ENCODE measurements at places on chromosomes 11 and 22.

DNA sequence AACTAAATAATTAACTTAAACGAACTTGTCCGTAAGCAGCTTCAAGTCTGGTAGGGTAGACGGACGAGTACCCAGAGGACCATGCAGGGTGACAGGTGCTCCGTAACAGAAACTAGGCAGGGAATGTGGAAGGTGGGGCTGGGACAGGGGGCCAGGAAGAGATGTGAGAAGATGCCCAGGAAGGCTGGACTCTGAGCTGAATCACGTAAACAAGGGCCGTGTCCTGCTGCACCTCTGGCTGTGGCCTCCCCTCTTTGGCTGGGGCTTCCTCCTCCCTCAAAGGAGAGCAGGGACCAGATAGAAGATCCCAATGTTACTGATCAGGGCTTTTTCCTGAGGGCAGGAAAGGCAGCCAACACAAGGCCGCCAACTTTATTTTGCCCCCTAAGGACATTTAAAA is 47.9 kb downstream of the PACSIN2 start:
- no peak for DNase-seq

GRCh38 chr11:94895971-94896370 is 77.4 kb downstream of the CWC15 start:
- peak; percentile 81 for DNase-seq

DNA sequence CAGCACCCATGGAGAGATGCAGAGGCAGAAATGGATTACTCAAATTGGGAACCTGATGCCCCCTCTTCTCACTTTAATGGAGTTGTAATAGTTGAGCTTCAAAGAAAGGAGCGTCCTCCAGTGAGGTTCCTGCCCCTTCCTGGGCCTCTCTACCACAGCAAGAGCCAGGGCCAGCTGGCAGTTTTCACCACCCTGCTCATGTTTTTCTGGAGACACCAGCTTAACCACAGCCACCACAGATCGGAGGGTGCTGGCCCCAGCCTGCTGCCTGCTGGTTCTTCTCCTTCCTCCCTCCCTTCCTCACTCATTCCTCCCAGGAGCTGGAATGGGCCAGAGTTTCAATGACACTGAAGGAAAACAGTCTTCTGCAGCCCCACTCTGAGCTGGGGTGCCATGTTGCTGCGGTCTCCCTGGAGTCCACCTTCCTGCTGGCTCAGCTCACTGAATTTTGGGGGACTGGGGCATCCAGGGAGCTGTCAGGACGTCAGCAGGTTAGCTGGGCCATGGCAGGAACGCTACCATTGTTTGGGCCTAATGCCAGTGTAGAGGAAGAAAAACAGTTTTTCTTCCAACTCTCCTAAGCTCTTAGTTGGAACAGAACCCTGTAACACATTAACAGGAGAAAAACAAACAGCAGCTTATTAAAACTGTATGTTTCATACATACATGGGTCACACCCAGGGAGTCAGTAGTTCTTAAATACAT is 57.7 kb downstream of the TRAF6 start:
- peak; percentile 65 for DNase-seq

DNA sequence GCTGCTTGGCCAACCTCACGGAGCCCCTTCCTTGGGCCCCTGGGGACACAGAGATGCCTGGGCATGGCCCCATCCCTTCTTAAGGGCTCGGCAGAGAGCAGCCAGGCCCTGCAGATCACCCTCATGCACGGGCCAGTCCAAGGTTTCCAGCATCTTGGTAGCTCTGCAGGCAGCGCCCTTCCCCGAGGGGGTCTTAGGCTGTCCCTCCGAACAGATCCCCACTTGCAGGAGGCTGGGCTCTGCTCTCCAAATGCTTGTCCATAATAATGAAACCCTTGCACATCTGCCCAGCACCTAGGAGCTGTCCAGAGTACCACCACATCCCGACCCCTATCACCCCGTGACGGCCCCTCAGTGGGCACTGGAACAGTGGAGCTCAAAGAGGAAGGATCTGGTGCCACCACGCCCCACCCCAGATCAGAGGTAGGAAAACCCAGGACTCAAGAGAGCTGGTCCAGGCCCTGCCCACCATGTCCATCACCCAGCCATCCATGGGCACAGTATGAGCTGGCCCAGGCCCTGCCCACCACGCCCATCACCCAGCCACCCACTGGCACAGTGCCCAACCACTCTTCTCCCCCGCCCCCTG is 92.5 kb upstream of the PRR5 start:
- DNase-seq, result no peak

GRCh38 chr11:3942160-3942955 is 86.9 kb downstream of the STIM1 start:
- no peak for DNase-seq

- DNase-seq, result no peak
These were observed 52.6 kb upstream of the LRRC32 start for GRCh38 chr11:76723142-76723541.

GRCh38 chr11:90250970-90251369 is 28.1 kb upstream of the CHORDC1 start:
- DNase-seq, result no peak

DNA sequence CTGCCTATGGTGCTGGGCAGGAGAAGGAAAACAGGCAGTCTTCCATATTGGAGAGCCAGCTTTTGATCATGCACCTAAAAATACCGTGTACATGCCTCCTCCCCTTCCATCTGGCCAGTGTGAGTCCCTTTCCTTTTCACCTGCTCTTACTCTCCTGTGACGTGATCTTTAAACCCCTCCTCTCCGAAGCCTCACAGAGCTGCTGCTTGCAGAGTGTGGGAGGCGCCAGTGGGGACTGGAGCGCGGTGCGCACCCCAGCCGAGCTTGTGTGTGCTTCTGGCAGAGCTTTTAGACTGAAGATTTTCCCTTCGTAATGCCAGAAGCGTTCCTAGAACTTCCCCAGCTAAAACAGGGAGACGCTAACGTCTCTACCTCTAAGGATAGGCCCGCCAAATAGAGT is 29.8 kb downstream of the MUC6 start:
- no peak for DNase-seq

DNA sequence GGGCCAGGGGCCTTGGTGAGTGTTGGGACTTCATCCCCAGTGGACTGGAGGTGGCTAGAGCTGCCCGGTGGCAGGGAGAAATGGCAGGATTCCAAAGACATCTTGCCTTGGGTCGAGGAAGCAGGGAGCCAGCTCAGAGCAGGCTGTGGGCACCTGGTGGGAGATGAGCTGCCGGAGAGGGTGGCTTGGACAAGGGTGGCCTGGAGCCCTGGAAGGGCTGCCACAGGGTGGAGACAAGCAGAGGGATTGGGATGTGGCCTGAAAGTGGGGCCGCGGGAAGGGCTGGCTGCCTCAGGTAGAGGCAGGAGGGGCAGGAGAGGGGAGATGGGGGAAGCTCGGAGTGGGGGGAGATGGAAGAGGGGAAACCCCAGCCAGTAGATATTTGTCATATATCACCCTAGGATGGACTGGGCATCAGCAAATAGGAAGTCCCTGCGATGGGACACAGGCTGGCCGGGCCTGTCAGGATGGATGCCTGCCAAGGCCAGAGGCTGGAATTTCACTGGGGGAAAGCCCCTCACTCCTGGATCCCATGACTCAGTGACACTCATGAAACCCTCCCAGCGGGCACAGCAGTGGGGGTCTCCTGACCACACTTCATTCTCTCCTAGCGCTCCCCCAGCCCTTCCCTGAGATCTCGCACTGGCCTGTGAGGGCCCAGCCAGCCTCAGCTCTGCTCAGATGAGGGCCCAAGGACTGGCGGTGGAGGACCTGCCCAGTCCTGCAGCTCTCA is 72.0 kb upstream of the SHISAL1 start:
- DNase-seq, result no peak

DNA sequence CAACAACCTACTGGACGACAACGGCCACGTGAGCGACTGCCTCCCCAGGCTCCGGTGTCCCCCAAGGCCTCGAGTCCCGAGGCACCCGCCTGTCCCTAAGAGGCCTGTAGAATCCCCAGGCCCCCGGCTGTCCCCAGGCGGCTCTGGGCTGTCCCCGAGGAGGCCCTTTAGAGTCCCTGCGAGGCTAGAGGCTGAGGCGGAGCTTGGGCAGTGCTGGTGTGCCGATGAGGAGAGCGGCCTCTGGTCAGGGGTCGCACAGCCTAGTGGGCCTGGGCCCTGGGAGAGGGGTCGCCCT is 3.7 kb downstream of the TBX1 start:
- DNase-seq, result no peak

GRCh38 chr11:9600166-9600565 is 26.7 kb downstream of the WEE1 start:
- DNase-seq, result no peak

DNA sequence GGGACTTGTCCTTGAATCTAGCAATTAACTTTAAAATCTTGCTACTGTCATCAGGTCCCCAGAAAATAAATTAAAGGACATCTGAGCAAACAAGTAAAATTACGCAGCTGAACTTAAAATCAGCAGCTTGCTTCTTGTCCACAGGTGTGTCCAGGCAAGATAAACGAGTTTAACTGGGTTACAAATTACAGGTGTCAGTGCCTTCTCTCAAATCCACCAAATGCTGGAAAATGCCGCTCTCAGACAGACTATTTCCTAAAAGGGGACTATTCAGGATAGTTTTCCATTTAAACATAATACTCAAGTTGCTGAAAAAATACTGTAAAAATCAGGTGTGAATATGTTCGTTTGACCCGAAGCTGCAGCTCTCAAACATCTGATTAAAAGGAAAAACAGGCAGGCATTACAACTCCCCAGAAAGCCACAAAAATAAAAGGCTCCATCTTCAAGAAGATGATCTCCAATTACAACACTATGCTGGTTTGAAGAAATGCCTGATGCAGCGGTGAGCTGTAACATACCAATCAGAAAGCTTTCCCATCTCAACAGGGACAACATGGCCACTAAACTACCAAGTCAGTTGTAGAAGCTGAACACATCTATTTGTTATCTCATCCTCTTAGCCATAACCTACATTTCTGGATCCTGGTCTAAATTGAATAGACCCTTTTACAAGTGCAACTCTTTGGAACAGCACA is 82.1 kb downstream of the CADM1 start:
- no peak for DNase-seq

DNA sequence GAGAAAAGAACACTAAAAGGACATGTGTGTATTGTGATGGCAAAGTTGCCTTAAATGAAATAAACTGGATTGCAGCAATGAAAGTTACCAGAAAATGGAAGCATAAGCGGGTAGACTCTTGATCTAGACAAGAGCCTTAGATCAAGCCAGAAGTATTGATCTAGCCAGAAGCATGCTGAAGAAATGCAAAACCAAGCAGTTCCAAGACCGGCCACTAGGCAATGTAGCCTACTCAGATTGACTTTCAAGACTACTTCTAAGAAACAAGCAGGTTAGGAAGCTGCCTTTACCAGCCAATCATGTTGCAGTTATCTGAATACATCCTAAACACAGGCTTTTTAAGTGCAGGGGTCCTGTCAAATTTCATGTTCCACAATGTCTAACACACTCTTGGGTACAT is 54.6 kb downstream of the KCNA4 start:
- DNase-seq, result no peak

- no peak for DNase-seq
These were observed 5.0 kb downstream of the SNX19 start for GRCh38 chr11:130911306-130911705.

- no peak for DNase-seq
These were observed 59.0 kb downstream of the ZC3H12C start for GRCh38 chr11:110152199-110152598.

DNA sequence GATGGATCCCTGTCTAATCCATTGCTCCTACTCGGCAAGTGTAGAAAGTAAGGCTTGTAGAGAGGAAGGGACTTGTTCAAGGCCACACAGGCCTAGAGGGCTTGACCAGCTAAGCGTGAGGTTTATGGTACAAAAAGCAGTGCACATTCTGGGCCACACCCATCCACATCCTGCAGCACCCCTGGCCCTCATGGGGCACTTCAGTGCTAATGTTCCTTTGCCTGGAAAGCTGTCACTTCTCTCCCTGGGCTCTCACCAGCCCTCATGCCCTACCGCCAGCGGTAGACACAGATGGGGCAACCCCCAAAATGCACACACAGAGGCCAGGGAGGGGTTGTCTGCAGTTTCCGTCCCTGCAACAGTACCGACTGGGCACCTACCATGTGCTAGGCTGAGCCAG is 7.1 kb upstream of the MGAT3 start:
- DNase-seq, result no peak

GRCh38 chr11:4048340-4048739 is 46.3 kb upstream of the RRM1 start:
- DNase-seq, result no peak

DNA sequence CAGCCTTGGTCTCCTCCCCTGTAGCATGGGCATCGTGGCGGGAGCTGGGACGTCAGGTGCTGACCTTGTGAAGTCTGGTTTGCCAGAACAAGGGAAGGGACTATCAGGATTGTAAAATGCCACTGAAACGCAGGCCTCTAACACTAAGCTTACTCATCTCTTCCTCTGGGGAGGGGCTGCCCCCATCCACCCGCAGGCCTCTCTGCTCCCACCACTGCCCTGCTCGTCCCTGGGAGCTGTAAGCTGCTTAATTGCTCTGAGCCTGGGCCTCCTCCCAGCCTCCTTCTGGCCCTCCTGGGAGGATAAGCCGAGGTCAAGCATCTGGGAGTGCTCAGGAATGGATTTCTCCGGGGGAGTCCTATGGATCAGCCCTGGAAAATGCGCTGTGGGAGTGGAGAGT is 8.4 kb downstream of the SHISAL1 start:
- DNase-seq, result peak; percentile 79

DNA sequence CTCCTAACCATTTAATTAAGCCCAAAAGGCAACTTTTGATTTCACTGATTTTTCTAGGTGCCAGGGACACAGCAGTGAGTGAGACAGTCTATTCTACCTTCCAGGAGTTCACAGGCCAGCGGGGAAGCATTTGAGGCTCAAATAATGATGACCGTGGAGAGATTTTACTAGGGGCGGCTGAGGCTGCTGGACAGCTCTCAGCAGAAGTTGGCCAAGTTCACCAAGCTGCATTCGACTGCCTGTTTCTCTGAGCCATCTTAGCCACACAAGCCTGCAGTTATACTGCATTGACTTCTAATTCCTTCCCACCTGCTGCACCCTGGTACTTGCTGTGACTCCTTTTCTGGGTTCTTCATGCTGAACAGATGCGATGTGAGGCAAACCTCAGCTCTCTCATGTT is 168.9 kb upstream of the TBCEL start:
- no peak for DNase-seq

- DNase-seq, result no peak
These were observed 15.3 kb downstream of the CSTPP1 start for GRCh38 chr11:46951864-46952263.

DNA sequence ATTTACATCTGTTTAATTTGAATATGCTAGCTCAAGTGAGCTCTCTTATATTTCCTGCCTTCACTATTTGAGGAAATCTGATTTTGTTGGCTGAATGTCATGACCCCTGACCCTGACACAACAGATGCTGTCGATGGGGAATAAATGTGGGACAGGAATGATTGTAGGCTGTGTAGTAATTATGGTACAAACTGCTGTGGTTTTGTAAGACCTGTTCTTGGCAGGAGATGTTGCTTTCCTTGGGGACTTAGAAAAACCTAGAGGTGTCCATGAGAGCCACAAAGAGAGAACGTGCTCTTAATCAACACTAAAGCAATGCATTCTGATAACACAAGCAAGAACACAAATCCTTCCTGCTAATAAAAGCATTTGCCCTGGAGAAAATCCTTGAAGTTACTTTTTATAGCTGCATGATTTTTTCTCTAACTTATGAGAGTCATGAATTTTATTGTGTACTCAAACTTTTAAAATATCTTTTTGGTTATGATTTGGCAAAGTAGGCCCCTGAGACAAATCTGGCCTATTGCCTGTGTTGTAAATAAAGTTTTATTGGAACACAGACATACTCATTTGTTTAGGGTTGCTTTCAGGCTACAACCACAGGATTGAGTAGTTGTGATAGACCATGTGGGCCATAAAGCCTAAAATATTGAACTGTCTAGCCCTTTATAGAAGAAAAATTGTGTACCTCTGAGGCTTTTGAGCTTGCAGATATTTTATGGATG is 90.2 kb downstream of the DDX10 start:
- DNase-seq, result peak; percentile 47
